ENCODE measurements at places on chromosomes 12 and 14.

- DNase-seq, result no peak
Measured at GRCh38 chr14:104703269-104703668, 13.9 kb downstream of the INF2 start.

DNA sequence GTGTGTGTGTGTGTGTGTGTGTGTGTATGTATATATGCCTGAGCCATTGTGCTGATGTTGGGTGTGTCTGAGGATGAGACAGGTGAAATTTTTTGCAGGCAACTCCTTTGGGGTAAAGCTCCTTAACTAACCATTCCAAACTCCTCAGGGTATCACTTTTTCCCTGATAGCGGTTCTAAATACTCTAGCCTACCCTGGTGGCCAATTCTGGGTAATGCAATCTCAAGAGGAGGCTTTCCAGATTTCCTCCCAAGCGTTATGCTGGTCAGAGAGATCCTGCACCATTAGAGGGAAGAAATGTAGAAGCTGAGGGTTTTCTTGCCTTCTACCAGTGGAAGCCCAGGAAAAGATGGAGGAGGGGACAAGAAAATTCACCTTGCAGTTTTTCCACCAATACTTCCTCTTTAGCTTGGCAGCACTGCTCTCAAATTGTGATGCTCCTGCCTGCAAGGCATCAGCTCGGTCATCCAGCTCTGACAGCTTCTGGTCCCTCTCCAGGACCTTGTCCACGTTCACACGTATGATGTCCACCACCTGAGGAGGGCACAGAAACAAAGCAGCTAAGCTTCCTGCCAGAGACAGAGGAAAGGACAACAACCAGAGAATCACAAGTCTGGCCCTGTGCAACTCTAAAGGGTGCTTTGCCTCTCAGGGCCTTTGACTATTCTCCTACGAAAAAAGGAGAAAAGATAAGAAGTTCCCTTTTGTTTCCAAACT is 4.9 kb downstream of the VAMP1 start:
- DNase-seq, result peak; percentile 37

- no peak for DNase-seq
Measured at GRCh38 chr14:65357113-65357512, 55.4 kb upstream of the FUT8 start.

- DNase-seq, result no peak
Measured at GRCh38 chr14:22535126-22535525, 53.9 kb downstream of the DAD1 start.

DNA sequence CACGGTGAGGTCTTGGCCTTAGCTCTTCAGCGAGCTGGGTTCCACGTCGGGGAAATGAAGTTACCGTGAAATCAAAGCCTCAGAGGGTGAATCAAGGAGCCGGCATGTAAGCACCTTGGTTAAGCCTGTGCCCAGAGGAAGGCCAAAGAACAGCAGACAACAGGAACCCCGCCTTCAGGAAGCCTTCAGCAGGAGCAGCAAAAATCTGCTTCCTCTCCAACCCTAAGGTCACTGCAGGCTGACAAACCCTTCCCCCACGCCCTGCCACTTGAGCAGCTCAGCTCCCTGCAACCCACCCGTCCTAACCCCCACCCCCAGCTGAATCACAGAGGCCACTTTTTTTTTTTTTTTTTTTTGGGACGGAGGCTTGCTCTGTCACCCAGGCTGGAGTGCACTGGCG is 72.9 kb upstream of the LTA4H start:
- DNase-seq, result peak; percentile 66

DNA sequence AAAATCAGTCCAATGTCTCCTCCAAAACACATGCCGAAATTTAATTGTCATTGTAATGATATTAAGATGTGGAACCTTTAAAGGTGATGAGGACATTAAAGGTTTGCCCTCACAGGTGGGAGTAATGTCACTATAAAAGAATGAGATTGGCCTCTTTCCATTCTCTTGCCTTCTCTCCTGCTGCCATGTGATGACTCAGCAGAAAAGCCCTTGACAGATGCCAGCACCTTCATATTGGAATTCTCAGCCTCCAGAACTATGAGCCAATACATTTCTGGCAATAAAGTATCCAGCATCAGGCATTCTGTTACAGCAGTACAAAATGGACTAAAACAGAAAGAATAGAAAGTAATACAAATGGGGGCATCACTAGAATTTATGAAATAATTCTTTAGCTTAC is 609.7 kb downstream of the SLC16A7 start:
- DNase-seq, result no peak

DNA sequence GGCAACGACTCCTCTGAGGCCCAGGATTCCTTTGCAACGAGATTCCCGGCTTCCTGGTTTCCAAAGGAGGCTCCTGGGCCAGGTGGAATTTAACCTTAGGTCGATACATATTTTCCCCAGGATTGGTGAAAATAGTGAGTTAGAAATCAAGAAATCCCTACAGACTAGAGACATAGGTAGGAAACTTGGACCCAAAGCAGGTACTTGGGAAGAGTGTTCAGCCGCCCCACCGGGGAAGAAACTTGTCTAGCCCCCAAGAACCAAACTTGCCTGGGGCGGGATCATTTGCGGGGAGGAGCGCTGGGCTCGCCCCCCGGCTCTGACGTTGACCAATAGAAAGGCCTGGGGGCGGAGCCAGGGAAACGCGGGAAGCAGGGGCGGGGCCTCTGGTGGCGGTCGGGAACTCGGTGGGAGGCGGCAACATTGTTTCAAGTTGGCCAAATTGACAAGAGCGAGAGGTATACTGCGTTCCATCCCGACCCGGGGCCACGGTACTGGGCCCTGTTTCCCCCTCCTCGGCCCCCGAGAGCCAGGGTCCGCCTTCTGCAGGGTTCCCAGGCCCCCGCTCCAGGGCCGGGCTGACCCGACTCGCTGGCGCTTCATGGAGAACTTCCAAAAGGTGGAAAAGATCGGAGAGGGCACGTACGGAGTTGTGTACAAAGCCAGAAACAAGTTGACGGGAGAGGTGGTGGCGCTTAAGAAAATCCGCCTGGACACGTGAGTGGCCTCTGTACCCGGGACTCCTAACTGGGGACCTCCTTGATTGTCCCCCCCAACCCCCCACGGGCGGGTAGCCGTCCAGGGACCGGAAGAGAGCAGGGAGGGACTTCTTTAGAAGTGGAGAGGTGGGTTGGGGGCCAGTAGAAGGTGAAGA is at the start of gene CDK2:
Gene CDK2 (plus strand): TSS at position 423 of the 874 bp plus-strand sequence. CDS start 179 bp downstream, at position 602.
- DNase-seq, result peak; percentile 27

DNA sequence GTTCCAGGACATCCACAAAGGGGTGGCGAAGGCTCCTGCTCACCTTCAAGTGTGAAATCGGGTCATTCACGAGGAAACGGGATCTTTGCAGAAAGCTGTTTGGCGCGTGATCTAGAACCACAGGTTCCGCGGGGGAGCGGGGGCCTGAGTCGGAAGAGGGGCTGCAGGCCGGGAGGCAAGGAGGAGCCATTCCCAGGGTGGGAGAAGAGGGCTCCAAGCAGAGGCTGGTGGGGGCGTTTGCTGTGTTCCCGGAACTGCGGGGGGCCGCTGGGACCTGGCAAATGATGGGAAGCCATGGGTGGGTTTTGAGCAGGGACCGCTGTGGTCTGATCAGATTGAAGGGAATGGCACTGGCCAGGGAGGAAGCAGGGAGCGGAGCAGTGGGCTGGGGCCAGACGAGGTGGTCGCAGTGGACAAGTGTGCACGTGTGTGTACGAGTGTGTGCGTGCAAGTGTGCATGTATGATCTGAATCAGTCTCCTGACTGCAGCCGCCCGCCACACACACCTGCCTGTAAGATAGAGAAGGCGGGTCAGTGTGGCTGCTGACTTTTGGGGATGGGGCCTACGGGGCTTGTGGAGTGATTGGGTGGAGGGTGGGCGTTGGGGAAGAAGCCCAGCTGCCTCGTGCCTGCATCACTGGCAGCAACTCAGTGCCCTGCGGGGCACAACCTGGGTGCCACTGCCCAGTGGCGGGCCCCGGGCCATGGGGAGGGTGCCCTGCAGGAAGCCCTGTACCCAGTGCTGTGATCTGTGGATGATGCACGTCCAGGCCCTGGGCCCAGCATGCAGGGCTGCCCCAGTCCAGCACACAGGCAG is 141.9 kb downstream of the KIF26A start:
- DNase-seq, result no peak

DNA sequence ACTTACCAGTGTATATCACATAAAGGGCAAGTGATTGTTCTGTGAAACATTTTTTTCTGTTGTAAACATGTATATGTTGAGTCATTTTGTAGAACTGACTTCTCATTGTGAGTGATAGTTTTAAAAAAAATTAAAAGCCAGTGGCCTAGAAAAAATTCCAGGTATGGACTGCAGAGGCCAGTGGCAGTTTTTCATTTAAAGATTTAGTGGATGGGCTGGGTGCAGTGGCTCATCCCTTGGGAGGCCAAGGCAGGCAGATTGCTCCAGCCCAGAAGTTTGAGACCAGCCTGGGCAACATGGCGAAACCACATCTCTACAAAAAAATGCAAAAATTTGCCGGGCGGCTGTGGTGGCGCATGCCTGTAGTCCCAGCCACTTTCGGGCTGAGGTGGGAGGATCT is 84.7 kb upstream of the MDM1 start:
- DNase-seq, result no peak

DNA sequence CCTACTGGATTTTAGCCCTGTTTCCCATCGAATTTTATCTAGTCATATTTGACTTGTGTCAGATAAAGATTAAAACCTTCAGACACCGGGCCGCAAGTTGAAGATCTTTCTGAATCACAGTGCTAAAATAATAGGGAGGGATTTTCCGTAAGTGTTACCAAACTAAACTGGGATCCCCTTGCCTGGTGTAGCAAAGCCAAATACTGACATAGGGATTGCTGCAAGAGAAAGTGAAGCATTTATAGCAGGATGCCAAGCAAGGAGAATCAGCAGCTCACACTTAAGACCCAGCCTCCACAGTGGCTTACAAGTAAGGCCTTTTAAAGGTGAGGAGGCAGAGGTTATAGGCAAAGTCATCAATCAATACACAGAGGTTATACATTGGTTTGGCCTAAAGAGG is 147.4 kb downstream of the AKAP6 start:
- no peak for DNase-seq

DNA sequence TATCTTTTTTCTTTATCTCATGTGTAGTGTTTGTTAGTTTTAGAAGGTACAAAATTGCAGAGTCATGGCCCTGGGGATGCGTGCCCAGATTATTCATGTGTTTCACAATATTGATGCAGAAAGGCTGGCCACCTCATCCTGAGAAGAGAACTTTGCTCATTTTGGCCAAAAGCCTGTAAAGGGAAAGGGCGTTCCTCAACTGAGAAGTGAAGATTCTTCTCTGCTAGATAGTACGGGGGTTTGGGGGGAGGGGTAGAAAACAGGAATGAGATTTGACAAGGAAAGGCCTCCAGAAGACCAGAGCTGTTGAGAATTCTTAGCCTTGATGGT is 1.7 kb downstream of the MGST1 start:
- DNase-seq, result peak; percentile 13

DNA sequence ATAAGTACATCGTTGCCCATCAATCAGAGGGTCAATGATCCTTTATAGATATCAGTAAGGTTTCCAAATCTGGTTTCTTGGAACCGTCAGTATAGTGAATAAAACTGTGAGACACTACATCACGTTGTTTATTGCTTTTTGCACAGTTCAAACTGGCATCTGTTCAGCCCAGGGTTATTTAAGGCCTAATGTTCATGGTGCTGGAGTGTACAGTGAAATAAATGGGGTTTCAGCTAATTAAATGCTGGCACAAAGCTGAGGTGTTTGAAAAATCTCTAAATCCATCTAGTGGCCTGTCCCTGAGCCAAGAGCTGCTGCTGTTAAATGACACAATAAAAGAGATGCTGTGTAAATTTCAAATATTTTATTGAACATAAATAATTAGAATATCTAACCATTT is 69.9 kb downstream of the RPS29 start:
- DNase-seq, result no peak

- DNase-seq, result no peak
Measured at GRCh38 chr12:4145990-4146859, 127.3 kb upstream of the CCND2 start.

GRCh38 chr12:76029982-76030340 is 1.6 kb downstream of the PHLDA1 start:
- DNase-seq, result no peak

GRCh38 chr12:82057770-82058169 is 298.6 kb upstream of the PPFIA2 start:
- no peak for DNase-seq

DNA sequence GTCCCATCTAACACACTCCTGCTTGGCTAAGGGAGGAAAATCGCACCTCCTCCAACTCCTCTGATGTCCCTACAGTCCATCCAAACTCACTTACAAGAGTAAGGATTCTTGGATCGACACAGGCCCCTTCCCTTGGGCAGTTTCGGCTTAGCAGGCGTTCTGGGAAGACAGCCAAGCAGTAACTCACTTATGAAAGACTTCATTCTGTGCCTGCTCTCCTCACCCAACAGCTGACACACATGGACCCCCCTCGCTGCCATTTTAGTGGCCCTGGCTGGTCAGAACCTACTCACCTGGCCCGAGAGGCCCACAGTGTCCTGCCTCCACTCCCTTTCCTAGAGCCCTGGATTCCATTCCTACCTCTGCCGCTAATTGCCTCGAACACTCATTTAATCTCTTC is 52.3 kb upstream of the BCL2L14 start:
- DNase-seq, result no peak

- DNase-seq, result peak; percentile 86
Measured at GRCh38 chr14:55556929-55557623, 22.9 kb upstream of the KTN1 start.

GRCh38 chr14:38291681-38292467 is 36.0 kb upstream of the CLEC14A start:
- no peak for DNase-seq

- peak; percentile 94 for DNase-seq
Measured at GRCh38 chr14:53890611-53891101, 66.0 kb downstream of the BMP4 start.

DNA sequence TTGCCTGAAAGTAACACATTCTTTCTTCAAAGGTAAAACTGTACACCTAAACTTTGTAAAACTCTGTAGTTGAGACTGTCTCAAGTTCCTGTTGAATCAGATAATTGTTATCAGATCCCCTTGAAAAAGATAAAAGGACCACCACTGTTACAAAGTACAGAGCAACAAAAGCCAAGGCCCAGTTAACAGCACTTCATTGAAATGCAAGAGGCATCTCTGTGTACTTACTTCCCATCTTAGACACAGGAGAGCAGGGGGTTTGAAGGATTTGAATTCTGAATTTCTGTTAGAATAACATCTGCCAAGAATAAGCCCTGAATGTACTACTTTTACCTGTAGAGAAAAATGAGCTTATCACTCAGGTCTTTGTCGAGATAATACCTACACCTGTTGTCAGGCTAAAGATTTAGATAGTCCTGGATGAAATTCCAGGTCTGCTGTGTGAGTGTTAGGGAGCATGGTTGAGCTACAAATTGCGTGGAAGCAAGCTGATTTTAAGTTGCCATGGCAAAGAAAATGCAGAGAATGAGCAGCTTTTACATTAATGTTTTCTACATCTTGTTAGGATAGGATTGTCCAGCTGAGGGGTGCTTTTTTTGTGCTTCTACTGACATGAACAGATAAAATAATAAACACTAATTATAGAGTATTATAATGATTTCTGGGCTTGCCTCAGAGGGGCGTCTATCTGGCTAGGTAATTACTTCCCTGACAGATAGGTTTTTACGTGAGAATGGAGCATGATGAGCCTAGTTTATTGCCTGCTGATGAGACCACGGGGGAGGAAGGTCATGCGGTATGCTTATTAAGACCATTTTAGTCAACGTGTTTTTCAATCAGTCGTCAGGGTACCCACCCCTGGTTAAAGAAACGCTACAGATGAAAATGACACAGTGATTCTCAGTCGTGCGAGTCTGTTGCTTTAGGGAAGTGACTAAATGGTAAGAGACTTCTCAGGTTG is 309.2 kb downstream of the PAWR start:
- no peak for DNase-seq

All from pulmonary artery endothelial cell (primary cell).